ENCODE measurements at places on chromosomes 1 and 21.
A peak's percentile ranks its signal among the peaks of the same experiment; 100 is the strongest.

GRCh38 chr1:20184481-20184900, 1.4 kb upstream of the UBXN10 start:
- no peak for DNase-seq

- DNase-seq = no peak
Measured at GRCh38 chr1:46019348-46019747, 113.1 kb downstream of the PIK3R3 start.

- DNase-seq = no peak
Measured at GRCh38 chr1:19061798-19062197, 105.3 kb upstream of the IFFO2 start.

- DNase-seq = no peak
Measured at GRCh38 chr1:173505391-173505790, 28.3 kb downstream of the PRDX6 start.

- no peak for DNase-seq
Measured at GRCh38 chr1:36525166-36525565, 42.5 kb upstream of the CSF3R start.

- DNase-seq = peak; percentile 60
Measured at GRCh38 chr1:201702936-201703335, 126.0 kb upstream of the IPO9 start.

DNA sequence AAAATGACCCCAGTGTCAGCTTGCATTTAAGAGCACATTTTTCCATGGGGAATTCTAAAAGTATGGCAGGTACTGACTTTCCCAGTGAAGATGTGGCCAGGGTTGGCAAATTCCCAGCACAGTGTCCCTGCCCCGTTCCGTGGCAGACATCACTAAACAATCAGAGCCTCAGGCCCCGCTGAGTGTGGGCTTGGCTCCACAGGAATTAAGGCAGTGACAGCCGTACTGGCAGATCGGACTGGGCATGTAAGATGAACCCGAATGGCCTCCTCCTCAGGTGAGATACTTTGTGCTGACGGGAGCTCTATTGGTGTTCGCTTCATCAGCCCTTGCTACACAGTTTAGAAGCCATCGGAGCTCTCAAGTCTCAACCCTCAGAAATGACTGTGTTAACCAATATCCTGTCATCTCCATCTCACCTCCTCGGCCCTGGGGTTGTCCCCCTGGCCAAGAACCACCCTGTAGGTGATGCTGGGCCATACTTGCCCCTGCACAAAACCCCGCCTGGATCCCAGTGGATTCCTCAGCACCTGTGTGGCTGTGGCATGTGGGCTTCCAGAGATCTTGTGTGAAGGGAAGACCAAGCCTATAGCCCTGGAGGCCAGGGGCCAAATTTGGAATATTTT, 29.0 kb upstream of the ABCG1 start:
- DNase-seq = no peak

GRCh38 chr1:29202584-29203340, 21.1 kb upstream of the SRSF4 start:
- DNase-seq = peak; percentile 98

GRCh38 chr1:23020706-23021405, 1.6 kb downstream of the KDM1A start:
- no peak for DNase-seq

DNA sequence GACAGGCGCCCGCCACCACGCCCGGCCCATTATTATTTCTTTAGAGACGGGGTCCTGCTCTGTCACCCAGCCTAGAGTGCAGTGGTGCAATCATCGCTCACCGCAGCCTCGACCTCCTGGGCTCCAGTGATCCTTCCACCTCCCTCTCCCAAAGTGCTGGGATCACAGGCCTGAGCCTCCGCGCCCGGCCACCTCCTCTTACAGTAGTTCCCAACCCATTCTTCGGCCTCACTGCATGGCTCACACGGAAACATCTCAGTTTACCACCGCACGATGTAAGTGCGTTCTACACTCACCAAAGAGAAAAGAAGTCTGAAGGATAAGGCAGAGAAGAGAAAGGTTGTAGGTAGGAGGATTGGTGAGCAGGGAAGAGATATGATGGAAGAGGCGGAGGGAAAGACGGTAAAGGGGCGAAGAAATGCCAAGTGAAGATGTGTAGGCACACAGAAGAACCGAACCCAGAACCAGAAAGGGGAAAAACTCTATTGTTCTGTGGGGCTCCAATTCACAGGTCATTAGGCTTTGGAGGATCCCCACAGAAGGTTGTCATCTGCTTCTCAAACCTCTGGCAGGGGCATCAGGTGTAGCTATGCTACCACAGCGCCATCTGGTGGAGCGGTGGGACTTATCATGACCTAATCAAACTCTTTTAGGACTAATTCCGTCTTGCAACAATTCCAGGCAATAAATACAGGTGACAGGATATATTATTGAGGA, 504.2 kb downstream of the SMYD3 start:
- DNase-seq = peak; percentile 71

DNA sequence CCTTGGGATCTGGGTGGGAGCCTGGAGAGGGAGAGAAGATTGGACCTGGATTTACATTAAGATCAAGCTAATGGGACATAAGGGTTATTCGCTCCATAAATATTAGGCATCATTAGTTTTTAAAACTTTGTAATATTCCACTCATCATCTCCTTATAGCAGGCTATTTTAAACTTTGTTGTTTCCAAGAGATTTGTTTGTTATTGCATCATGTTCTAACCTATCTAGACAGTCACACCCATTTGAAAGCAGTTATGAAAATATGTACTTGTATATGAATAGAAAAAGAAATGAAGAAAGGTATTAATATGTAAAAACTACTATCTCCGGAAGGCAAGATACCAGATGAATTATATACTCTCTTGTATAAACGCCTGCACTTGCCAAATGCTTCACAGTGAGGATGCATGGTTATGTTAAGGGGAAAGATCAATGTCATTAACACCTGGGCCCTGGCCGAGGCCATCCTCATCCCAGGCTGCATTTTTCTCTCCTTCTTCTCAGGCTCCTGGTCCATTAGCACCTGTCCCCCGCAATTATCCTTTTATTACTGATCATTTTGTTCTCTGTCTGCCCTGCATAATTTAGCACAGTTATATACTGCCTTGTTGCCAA, 468.2 kb downstream of the MATN1 start:
- no peak for DNase-seq

GRCh38 chr1:156549831-156550230, 22.5 kb downstream of the IQGAP3 start:
- no peak for DNase-seq

DNA sequence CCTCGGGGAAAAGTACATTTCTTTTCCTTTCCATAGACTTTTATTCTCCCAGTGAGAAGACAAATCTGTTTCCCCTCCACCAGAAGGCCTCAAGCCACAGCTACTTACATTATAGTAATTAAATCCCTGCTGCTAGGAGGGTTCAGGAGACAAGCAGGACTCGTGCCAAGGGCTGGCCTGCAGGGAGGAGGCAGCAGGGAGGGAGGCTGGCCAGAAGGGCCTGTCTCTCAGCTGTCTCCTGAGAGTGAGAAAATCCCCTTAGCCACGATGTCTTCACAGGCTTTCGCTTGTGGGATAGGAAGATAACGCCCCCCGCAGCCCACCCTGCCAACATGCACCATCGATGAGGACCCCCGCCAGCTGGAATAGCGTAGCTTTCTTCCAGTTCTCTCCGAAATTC, 14.0 kb downstream of the KCNN3 start:
- DNase-seq = no peak

GRCh38 chr1:101653482-101653946, 343.2 kb downstream of the OLFM3 start:
- no peak for DNase-seq

DNA sequence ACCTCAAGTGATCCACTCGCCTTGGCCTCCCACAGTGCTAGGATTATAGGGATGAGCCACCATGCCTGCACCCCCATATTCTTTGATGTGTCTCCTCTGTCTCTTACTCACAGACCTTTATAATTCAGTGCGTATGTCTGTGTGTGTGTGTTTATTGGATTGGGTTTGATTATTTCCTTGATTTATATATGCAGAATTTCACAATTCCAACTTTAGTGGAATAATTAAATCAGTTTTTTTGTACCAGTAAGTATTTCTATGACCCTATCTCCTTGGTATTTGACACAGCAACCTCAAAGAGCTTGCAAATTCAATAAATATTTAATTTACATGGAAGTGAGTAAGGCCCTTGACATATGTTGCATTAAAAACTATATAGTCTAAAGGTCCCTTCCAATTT, 333.9 kb upstream of the ADAMTS5 start:
- no peak for DNase-seq

DNA sequence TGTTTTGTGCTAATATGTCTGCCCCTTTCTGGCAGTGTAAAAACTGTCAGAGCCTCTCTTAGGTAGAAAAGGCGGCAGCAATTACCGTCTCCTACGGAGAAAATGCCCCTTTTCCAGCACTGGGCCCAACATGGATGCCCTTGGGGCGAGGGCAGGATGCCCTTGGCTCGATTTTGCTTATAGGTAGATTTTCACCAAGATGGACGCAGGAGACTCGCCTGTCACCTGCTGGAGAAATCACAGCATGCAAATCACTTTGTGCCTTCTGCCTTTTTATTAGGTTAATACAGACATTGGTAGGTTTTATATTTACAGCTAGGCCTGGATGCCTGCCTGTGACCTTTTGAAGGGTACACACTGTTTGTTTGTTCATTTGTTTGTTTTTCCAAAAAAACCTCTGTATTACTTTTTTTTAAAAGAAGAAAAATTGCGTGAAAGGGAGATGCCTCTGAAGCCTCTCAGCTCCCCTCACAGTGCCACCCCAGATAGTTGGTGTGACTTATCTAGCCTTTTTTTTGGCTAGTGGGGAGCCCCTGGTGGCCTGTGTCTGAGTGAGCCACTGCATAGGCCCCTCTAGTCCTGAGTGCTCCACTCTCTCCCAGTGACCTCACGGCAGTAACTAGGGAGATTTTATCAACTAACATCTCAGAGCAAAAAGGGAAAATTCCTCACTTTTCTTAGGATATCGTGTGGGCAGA, 2.5 kb downstream of the ATP1B1 start:
- DNase-seq = peak; percentile 17

DNA sequence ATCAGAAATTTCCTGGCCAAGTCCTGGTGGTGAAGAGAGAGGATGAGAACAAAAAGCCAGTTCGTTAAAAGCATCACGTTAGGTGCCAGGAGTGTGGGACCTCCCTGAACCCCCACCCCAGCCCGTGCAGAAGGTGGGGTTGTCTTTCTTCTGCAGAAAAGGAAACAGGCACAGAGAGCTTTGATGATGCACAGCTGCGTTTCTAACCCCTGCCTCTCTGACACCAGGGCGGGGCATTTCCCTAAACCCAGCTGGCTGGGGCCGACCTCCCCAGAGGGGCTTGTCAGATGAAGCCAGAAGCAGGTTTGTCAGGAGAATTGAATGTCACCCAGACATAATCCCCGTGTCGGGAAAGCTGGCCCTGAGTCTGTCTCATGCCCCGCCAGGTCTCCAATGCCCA, 189.3 kb upstream of the EDN2 start:
- no peak for DNase-seq

DNA sequence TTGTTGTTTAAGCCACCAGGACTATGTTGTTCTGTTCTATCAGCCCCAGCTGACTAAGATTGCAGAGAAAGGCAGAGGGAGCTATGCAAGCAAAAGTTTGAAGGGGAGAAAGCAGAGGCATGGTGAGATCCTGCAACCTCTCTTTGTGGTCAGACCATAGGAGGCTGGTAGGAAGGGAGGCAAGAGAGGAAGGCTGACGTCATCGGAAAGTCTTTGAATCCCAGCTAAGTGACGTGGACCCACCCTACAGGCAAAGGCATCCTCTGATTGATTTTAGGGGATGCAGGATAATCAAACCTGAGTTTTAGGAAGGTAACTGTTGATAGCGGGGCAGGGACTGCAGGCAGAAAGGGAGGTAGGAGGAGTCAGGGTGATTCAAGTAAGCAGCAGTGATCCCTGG, 23.3 kb upstream of the TNNI1 start:
- DNase-seq = no peak

GRCh38 chr21:31386006-31386405, 41.9 kb upstream of the TIAM1 start:
- DNase-seq = no peak

GRCh38 chr1:170674239-170674638, 10.3 kb downstream of the PRRX1 start:
- DNase-seq = no peak

DNA sequence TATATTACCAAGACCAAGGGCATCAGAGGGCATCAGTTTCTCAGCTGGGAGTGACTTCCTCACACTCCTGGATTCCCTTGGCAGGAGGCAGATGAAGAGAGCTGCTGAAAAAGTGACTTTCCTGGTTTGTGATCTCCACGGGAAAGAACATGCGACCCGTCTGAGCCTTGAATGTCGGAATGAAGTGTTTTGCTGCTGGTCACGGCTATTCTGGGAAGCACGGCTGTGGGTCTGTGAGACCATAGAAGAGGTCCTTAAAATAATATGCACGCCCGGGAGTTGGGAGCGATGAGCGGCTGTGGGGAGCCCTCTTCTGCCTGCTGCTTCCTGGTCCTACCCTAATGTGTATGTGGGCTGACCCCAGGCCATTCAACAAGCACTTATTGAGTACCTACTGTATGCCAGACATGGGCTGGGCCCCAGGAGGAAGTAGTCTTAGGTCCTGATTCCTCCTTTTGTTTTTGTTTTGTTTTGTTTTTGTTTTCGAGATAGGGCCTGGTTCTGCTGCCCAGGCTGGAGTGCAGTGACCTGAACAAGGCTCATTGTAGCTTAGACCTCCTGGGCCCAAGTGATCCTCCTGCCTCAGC, 13.2 kb upstream of the UMODL1 start:
- DNase-seq = no peak

- no peak for DNase-seq
Measured at GRCh38 chr1:74357756-74358155, 122.6 kb downstream of the TNNI3K start.

DNA sequence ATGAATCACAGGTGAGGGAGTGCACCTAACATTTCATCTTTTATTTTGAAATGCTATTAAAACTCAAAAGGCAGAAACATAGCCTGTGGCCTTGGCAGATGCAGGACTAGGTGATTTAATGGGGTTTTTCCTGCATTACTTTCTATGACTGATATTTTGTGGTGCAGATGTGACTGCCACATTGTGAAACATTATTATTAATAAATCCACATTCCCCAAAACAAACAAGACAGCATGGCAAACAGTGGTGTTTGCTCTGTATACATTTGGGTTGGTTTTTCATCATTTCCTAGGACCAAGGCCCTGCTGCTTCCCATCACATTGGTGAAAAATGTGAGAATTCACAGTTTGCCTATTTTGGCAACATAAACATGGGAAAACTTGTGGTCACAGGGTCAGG, 247.6 kb upstream of the SGIP1 start:
- DNase-seq = no peak

- DNase-seq = no peak
Measured at GRCh38 chr1:28364888-28365287, 4.7 kb upstream of the PHACTR4 start.

- no peak for DNase-seq
Measured at GRCh38 chr1:175812936-175813335, 69.5 kb upstream of the TNR start.

- DNase-seq = no peak
Measured at GRCh38 chr21:45593162-45594022, 50.1 kb upstream of the PCBP3 start.

DNA sequence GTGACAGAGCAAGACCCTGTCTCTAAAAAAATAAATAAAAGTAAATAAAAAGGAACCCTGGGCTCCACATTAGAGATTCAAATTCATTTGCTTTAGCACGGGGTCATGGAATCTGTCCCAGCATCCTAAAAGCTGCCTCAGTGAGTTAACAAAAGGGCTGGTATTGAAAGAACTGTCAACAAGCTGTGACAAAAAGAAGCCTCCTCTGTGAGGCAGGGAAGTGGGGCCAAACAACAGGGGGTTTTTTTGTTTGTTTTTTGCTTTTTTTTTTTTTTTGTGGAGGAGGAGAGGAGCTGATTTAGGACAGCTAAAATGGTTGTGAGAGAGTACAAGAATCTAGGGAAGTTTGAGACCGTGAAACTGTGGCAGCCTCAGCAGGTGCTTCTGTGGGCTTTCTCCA, 115.7 kb downstream of the LIPI start:
- no peak for DNase-seq
